ENCODE measurements at places on chromosomes 3 and 15.

GRCh38 chr3:65616563-65616962, 422.2 kb downstream of the MAGI1 start:
- no peak for DNase-seq

DNA sequence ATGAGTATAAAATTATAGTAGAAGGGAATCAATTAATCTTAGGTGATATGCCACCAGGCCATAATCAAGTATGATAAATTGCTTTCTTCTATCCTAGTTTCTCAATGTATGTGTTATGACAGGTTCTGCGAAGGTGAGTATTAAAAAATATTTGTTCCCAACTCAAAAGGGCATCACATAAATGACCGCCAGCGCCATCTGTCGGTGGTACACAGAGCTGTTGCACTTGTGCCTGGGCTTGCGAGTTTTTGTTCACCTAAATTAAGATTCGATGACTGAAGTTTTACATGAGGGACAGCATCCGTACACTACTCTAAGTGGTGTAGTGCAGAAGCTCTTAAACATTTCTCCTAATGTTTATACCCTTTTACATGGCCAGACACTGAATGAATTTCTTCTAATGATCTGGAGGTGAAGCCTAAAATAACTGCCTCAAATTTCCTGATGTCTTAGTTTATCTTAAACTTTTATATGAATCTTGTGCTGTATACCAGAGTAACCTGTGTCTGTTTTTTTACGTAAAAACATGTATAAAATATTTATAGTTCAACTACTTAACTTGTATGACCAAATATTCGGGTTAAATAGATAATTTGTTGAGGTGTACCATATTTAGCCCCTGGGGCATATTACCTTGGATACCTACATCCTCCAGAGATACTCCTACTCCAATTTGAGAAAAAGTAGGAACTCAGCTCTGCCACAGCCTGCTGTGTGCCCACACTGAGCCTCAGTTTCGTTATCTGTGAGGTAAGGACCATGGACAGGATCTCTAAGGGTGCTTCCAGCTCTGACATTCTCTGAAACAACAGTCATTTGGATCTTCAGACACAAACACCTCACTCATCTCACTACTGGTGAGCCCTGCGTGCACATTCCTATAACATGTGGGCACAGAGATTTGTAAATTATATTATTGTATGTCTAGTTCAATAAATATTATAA, 365.6 kb downstream of the MAGI1 start:
- DNase-seq: no peak

GRCh38 chr15:78133801-78134200, 2.6 kb upstream of the CIB2 start:
- no peak for DNase-seq

- peak; percentile 72 for DNase-seq
Observed at GRCh38 chr3:153138276-153139210, 23.5 kb upstream of the RAP2B start.

DNA sequence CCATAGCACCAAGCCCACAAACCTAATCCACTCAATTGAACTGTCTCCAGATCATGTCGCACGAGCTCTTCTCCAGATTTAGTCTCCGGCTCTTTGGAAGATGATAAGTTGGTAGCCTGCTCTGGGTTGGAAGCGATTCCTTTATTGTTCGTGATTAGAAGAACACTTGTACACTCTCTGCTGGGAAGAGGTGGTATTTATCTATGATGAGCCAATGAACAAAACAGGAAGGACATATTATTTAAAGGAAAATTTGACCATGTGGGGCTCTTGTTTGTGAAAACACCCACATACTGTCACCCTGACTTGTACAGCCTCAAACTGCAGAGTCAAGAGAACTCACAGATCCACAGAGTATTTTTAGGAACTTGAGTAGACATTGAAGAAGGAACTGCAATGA, 54.4 kb downstream of the MYZAP start:
- no peak for DNase-seq

GRCh38 chr3:128619146-128619890, 31.3 kb downstream of the RPN1 start:
- DNase-seq: peak; percentile 14

DNA sequence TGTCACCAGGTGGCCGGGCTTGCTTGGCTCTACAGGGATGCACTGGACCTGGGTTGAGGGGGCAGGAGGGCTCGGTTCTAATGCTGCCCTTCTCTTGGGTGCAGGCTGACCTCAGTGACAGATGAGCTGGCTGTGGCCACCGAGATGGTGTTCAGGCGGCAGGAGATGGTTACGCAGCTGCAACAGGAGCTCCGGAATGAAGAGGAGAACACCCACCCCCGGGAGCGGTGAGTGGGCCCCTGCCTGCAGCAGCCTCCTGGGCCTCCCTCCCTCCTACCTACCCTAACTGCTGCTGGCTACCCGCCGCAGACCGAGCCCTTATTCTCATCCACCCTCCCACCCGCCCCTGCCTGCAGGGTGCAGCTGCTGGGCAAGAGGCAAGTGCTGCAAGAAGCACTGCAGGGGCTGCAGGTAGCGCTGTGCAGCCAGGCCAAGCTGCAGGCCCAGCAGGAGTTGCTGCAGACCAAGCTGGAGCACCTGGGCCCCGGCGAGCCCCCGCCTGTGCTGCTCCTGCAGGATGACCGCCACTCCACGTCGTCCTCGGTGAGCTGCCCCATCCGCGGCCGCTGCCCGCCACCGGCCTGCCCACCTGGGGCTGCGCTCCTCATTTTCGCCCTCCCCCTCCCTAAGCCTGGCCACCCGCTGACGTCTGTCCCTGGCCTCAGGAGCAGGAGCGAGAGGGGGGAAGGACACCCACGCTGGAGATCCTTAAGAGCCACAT, 5.6 kb downstream of the FES start:
- DNase-seq: no peak

DNA sequence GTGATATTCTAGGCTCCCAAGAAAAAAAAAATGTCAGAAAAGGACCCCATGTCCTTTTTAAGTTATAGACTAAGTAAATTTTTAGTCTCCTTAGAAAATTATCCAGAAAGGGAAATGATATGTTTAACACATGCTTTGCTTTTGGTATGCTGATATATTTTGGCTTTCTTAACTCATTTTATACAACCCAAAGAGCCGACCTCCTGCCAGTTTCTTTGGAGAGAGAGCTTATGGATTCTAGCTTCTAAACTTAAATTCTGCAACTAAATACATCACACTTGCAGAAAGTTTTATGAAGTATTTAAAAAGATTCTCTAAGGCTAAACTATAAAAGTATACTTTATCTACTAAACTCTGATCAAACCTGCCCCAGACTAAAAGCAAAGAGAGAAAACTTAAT, 43.9 kb upstream of the ZPLD1 start:
- no peak for DNase-seq

DNA sequence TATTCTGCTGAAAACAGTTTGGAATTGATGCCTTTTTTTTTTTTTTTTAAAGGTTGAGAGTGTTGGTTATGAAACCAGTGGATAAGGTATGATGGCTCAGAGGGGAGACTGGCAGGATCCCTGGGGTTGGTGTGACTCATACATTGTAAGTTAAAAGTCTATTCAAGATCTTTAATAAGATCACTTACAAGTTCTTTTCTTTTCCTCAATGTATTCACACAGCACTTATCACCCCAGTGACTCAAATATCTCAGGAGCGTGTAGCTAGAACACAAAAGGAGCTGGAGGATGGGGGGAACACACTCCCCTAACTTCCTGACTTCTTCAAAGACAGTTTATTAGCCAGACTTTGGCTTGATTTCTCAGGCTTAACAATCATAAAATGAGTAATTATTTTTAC, 285.3 kb downstream of the SV2B start:
- no peak for DNase-seq

- DNase-seq: no peak
Observed at GRCh38 chr15:39589193-39589814, 8.4 kb downstream of the THBS1 start.

DNA sequence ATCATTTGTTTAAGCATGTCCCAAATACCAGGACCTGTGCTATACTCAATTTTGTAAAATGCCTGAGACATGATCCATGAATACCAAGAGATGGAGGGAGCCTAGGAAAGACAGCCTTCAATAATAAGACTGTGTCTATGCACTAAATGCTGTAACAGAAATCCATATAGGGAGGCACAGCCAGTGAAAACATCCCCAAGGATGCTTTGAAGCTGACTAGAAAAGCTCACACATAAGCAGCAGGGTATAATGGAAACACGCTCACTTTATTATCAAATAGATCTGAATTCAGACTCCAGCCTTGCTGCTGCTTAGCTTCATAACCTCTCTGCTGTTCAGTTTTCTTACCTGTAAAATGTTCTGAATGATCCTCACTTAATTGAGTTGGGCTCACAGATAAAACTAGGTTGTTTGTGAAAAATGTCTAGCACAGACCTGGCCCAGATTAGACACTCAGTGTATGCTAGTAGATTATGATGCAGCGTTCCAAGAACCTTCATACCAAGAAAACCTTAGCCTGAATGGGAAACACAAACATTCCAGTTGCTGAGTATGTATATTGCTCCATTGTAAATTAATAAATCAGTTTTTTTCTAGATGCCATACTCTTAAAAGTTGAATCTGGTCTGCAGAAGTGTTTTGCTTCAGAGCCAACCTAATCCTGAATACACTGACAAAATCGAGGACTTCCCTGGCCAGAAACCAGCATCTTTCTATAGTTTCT, 3.8 kb upstream of the LARP6 start:
- DNase-seq: no peak

- DNase-seq: no peak
Observed at GRCh38 chr3:60909526-60909925, 341.7 kb downstream of the FHIT start.

GRCh38 chr15:52308446-52309153, 13.0 kb upstream of the MYO5C start:
- DNase-seq: no peak

GRCh38 chr3:71245971-71246880, 337.3 kb downstream of the FOXP1 start:
- no peak for DNase-seq

DNA sequence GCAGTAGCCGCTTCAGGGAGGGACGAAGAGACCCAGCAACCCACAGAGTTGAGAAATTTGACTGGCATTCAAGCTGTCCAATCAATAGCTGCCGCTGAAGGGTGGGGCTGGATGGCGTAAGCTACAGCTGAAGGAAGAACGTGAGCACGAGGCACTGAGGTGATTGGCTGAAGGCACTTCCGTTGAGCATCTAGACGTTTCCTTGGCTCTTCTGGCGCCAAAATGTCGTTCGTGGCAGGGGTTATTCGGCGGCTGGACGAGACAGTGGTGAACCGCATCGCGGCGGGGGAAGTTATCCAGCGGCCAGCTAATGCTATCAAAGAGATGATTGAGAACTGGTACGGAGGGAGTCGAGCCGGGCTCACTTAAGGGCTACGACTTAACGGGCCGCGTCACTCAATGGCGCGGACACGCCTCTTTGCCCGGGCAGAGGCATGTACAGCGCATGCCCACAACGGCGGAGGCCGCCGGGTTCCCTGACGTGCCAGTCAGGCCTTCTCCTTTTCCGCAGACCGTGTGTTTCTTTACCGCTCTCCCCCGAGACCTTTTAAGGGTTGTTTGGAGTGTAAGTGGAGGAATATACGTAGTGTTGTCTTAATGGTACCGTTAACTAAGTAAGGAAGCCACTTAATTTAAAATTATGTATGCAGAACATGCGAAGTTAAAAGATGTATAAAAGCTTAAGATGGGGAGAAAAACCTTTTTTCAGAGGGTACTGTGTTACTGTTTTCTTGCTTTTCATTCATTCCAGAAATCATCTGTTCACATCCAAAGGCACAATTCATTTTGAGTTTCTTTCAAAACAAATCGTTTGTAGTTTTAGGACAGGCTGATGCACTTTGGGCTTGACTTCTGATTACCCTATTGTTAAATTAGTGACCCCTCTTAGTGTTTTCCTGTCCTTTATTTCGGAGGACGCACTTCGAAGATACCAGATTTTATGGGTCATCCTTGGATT, at the start of gene MLH1:
TSS of gene MLH1 (plus strand) at position 193 of the 958 bp plus-strand sequence. CDS start at position 223, 30 bp downstream.
- peak; percentile 100 for DNase-seq

- no peak for DNase-seq
Observed at GRCh38 chr3:141242377-141243092, 10.9 kb downstream of the PXYLP1 start.

DNA sequence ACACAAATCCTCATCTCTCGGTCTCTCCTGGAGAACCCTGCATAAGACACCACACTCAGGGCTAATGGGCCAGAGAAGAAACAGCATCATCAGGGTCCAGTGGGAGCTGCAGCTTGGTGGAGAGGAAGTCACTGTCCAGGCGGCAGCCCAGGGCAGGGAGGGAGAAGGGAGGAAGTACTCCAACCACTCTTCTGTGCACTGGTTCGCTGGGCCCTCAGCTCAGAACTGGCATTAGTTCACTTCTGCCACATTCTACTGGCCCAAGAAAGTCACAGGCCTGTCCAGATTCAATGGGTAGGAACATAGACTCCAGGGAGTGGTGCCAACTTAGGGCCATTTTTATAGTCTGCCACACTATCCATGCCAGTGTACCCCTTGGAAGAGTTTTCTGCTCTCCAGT, 169.0 kb downstream of the ABHD5 start:
- no peak for DNase-seq

GRCh38 chr3:70620956-70621355, 308.5 kb upstream of the MDFIC2 start:
- DNase-seq: no peak

- DNase-seq: no peak
Observed at GRCh38 chr3:69320871-69321271, 65.0 kb downstream of the FRMD4B start.

GRCh38 chr3:4752201-4753072, 226.8 kb upstream of the BHLHE40 start:
- DNase-seq: no peak

DNA sequence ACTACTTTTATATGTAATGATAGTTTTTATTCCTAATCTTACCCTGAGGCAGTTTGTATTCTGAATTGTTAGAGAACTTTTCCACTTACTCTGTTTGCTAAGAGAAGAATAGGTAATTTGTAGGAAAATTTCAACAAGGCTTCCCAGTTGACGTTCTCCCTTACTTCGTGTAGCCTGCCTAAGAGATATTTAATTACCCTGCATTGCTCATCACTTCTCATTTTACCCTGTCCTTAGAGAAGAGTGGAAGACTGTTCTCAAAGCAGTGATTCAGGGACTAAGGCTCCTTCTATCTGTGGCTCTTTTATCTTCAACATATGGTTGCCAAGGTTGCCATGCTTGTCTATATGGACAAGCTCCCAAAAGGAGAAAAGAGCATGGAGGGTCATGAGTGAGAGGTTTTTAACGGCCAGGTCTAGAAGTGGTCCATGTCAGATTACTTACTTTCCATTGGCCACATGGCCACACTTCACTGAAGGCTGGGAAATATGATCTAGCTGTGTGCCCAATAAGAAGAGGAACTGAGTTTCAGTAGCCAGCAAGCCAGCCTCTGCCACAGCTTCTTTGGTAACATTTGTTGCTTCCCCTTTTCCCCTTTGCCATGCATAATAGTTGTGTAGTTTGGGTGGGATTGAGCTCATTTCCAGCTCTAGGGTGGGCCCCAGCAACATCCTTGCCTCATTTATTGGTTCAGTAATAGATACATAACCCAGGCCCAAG, 22.1 kb downstream of the PDE8A start:
- DNase-seq: no peak
